ENCODE measurements at places on chromosomes 16 and 17.

DNA sequence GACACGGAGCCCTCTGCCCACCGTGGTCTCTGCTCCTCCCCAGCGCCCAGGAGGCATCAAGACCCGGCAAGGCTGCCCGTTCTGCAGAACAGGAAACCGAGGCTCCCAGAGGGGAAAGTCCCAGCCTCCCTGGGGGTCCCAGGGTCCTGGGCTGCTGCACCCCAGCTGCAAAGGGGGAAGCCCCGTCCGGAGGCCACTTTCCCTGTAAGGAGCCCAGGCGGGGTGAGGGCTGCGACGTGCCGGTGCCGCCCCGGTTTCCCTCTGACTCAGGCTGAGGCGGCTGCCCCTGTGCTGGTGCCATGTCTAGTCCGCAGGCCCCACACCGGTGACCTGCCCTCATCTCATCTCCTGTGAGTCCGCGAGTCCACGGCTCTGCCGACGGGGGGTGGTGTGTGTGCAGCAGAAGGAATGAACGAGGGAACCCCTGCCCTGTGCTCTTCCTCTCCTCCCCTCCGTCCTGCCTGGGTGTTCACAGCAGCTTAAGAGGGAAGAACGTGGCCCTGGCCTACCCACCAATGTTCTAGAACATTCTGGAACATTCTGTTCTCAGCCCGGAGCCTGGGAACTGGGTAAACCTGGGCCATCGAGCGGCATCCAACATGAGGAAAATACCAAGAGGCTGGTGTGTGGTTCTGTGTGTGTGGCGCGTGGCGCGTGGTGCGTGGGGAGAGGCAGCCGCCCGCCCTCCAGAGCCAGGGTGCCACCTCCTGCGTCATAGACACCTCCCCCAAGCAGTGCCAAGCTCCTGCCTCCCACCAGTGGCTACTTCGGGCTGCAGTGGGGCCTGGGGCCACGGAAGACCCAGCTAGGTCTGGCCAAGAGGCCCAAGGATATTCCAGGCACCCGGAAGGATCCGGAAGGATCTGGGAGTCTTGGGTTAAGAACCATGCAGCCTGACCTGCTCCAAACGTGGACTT lies 7.0 kb upstream of the CBFA2T3 start:
- no peak for DNase-seq

- DNase-seq: no peak
Measured at GRCh38 chr16:12600116-12600515, 203.6 kb downstream of the CPPED1 start.

DNA sequence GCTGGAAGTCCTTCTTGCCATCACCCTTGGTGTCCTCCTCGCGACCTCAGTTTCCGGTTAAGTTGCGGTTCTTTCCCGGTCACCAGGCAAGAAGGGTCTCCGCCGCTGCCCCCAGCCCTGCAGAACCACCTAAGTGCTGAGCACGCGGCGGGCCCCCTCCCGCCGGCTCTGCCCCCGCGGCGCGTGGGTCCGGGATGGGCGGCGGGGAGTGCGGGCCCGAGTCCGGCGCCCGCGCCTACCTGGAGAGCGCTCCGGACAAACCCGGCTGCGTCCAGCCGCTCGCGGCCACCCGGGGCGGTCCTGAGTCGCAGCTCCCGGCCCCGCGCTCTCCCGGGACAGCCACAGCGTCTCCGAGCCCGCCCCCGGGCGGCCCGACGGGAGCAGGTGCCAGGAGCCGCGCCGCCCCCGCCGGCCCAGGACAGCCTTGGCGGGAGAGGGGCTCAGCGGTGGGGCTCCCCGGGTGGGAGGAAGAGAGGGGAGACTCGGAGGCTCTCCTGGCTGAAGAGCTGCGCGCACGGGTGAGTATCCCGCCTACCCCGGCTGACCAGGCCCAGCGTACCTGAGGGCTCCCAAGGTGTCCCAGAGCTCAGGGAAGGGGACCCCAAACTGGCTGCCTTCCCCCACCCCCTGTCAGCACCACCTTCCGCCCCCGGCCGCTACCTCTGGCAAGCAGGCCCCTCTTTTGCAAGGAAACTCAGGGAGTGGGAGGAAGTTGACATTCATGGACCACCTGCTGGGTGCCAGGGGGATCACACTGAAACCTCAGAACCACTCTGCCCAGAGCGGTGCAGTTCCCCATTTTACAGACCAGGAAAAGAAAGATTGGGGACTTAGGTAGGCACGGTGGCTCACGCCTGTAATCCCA lies 22.2 kb upstream of the C17orf113 start:
- no peak for DNase-seq

DNA sequence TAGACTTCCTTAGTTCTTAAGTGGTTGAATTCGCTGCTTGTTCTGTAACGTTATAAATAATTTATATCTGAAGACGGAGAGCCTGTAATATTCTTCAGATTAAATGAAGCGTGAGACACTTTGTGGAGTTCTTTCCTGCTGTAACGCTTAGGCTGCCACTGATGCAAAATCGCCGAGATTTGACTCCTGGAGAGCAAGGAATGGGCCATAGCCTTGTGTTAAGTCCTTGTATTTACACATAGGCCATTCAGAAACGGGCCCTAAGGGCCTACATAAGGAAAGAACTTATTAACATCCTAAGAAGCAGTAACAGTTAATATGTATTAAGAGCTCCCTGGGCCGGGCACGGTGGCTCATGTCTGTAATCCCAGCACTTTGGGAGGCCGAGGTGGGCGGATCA lies 936 bp downstream of the EMC6 start:
- no peak for DNase-seq

DNA sequence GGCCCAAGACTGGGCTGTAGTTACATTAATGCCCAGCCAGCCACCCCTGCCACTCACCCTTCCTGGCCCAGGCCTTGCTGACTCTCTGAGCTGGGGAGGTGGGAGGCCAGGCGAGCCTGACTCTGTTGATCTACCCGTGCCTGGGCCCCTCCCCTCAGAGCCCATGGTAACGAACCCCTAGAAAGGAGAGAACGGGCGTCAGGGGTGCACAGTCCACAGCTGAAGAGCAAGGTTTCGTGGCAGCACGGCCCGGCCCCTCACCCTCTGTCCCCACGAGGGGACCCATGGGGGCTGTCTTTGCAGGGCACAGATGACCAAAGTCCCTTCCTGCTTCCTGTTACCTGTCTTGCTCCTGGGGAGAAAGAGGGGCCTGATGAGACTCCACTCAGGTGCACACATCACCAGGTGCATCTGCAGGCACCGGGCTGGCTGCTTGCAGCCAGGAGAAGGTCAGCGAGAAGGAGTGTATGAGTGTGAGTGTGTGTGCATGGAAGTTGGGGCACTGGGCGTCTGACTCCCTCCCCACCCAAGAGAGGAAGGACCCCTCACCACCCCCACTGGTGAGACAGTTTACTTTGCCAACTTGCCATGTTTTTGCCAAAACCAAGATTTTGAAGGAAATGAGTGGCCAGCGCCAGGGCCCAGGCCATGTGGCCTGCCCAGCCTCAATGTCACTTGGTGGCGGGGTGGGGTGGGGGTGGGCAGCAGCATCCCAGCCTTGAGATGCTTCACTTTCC lies 359.1 kb downstream of the SEC14L1 start:
- DNase-seq: no peak

DNA sequence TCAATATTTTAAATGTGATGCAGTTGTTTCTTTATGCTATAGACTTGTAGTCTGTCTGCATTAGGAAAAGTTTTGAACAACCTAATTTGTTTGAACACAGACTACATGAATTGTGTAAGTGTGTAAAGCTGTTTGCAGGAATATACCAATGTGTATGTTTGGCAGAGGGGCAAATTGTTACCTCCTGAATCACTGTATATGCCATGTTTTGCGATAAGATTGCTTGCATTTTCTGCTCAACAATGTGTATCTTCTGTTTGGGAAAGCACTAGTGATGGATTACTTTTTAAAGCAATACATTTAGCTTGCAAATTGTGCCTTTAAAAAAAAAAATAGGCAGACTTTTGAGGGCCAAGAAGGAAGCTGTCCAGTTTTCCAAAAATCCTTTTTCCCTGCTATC lies 14.6 kb downstream of the RBBP6 start:
- no peak for DNase-seq

DNA sequence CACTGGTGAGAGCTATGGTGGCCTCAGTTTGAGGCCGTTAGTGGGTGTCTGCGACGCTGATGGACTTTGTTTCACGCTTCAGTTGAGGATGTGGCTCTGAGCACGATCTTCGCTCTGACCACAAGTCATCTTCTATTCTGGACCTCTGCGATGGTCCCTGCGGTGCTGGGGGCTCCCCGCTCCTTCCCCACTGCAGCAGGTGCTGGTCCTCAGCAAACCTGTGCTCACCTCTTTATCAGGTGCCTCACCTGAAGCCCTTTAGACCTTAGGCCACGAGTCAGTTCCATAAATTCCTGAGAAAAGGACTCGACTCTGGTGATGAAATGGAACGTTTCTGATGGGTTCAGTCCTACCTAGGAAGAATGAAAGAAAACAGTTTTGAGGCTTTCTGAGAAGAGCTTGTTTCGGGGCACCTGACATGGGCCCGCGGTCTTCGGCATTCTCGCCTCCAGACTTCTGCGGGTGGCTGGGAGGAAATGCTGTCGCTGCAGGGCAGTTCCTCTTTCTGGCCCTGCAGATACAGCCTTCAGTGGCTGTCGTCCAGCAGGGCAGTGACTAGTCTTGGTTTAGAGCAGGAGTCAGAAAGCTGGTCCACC lies 4.7 kb downstream of the KCTD5 start:
- DNase-seq: no peak

DNA sequence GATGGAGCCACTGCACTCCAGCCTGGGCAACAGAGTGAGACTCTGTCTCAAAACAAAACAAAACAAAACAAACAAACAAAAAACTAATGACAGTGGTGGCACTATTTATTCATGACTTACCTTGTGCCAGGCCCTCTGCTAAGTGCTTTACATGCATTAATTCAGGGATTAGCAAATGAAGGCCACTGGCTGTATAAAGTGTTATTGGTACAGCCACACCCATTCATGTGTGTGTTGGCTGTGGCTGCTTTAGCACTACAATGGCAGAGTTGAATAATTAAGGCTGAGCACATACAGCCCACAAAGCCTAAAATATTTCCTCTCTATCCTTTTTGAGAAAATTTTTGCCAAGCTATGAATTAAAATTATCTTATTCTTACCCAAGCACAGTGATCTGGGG lies 531.8 kb upstream of the CDH5 start:
- DNase-seq: no peak

GRCh38 chr16:24568392-24568791 lies 29.0 kb downstream of the RBBP6 start:
- peak; percentile 16 for DNase-seq

- peak; percentile 47 for DNase-seq
Measured at GRCh38 chr16:9123871-9124270, 32.4 kb downstream of the HAPSTR1 start.

DNA sequence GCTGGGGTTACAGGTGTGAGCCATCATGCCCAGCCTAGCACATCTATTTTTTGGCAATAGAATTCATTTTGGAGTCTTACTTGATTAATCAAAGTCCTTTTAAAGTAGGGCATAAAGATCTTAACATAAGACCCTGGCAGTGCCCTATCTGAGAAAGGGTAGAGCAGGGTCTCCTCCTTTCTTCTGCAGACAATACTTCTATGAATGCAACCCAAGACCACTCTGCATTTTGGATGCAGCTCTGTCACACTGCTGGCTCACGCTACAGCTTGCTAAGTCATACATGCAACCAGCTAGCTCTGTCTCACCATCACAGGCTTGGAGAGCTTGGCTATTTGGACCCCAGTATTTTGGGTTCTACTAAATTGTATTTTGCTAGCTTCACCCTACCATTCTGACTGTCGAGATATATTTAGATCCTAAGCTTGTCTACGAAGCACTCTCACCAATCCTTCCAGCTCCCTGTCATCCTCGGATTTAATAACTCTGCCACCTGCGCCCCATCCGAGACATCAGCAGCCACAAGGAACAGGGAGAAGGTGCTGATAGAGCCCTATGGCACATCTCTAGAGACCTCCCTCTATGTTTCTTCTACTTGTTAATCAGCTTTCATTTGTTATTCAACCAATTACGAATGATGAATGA lies 45.1 kb downstream of the RBFOX3 start:
- no peak for DNase-seq

DNA sequence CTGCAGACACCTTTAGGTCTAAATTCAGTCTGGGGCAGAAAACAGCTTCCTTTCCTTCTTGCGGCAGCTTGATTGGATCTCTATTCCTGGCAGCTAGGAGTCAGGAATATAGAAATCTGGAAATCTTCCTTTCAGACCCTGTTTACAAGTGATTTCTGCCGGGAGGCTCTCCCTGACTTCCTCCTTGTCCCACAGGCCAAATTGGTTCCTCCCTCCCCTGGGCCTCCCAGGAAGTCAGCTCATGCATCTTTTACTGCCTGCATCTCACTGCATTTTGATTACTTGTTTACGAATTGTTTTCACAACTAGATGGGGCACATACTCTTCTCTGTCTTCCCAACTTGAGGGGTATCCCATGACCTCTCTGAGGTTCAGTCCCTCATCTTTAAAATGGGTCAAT lies 206.3 kb downstream of the MAF start:
- no peak for DNase-seq

GRCh38 chr17:33990943-33991706 lies 264.0 kb upstream of the CCL2 start:
- DNase-seq: peak; percentile 47

- no peak for DNase-seq
Measured at GRCh38 chr17:5770441-5771270, 186.3 kb upstream of the NLRP1 start.

- no peak for DNase-seq
Measured at GRCh38 chr17:77619851-77620250, 338.7 kb upstream of the TNRC6C start.

- peak; percentile 76 for DNase-seq
Measured at GRCh38 chr17:43832168-43832975, 574 bp downstream of the MPP3 start.

DNA sequence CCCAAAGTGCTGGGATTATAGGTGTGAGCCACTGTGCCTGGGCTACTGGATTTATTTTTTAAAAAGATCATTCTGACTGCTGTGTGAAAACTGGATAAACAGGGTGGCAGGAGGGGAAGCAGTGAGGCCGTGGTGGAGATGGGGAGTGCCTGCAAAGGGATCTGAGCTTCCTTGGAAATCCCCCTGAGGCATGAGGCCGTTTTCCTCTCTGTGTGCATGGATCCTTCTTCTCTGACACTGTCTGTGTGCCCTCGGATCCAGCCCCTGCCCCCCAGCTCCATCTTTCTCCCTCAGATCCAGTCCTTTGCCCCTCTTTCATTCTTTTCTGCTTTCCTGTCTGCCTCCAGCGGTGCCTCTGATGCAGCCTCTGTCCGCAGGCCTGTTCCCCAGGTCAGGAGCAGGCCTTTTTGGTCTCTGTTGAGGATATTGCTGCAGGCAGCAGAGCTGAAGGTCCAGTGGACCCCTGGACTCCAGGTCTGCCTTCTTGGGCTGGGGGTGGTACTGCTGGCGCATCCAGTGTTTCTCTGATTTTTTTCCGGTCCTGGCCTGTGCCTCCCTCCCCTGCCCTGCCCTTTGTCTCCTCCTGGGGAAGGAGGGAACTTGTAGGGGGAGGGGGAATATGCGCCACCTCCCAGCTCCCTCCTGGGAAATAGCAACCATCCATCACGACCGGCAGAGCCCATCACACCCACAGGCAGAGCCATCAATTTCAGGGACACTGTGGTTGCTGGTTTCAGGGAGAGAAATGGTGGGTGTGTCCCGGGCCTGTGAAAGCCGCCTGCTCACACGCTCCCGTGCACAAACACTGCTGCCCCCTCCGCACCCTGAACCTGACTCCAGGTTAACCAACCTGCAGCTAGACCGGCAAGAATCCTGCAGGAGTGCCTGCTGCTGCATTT lies 17.0 kb downstream of the MGAT5B start:
- no peak for DNase-seq

GRCh38 chr16:21338537-21339268 lies 60.6 kb upstream of the CRYM start:
- no peak for DNase-seq

- no peak for DNase-seq
Measured at GRCh38 chr17:68519911-68520310, 7.7 kb downstream of the PRKAR1A start.

GRCh38 chr17:57553991-57554825 lies 190.9 kb downstream of the CCDC182 start:
- DNase-seq: no peak

GRCh38 chr17:17636272-17636885 lies 44.9 kb upstream of the PEMT start:
- DNase-seq: no peak

Data from RPMI7951 (cell line).